ENCODE measurements at places on chromosomes 3 and 15. TPM values are rescaled to one million over a fixed set of nuclear protein-coding genes. Genes with fewer than 3 reads are reported as not detected.

DNA sequence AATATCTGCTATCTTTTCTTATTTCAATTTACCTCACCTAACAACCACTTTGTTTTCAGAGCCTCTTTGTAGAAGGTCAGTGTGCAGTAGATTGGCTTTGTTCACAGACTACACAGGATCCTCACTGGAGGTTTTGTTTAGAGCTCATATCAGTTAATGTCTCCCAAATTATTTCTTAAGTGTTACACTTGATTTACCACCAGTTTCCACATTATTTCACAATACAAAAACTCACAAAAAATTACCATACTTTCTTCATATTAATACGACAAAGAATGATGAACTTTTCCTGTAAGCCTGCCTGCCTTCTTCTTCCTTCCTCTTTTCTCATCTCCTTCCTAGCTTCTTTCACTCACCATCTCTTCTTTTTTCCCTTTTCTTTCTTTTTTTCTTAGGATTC is 133.3 kb downstream of the ALCAM start:
- H3K4me3 ChIP-seq, result no peak overlapping the region
- H3K36me3 ChIP-seq, result no peaks in the 10 kb centered on the region
- H3K4me1 ChIP-seq, result peaks cover 59% of the 10 kb centered on the region

The NDN gene
- total RNA-seq, result not detected

DNA sequence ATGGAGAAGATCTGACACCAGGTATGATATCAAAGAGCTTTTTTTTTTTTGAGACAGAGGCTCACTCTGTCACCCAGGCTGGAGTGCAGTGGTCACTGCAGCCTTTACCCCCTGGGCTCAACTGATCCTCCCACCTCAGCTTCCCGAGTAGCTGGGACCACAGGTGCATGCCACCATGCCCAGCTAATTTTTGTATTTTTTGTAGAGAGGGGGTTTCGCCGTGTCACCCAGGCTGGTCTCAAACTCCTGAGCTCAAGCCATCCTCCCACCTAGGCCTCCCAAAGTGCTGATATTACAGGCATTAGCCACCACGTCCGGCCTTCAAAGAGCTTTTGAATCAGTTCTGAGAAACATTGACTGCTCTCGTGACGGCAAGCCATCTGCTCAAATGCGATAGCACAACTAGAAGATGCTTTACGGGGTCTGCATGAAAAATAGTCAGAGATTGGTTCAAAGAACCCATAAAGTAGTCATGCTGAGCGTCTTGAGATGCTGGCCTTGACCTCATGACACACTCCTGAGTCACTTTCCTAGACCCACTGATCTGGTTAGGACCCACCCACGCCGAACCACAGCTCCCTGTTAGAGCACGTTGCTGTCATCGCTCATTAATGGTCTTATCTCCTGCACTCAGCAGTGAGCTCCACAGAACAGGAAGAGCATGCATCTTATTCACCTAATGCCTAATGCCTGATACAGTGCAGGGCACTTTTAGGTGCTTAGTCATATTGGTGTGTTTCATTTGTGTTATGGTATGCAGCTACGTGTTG is 57.0 kb upstream of the NR2F2 start:
- H3K4me1 ChIP-seq, result peaks cover 33% of the 10 kb centered on the region
- no peak overlapping the region for H3K27ac ChIP-seq
- no peaks in the 10 kb centered on the region for H3K27me3 ChIP-seq
- H3K4me3 ChIP-seq, result no peak overlapping the region

- 0 out of 2 replicates have a peak, but pooled peaks cover 6% of the 10 kb centered on the region for H3K4me1 ChIP-seq
- DNase-seq, result no peak
- no peaks in the 10 kb centered on the region for H3K36me3 ChIP-seq
- no peak overlapping the region for H3K27ac ChIP-seq
- H3K4me3 ChIP-seq, result no peak overlapping the region
- no peaks in the 10 kb centered on the region for H3K27me3 ChIP-seq
These were observed 89.6 kb downstream of the GAP43 start for GRCh38 chr3:115712871-115713270.

The ZNF717 gene
- not detected for total RNA-seq

DNA sequence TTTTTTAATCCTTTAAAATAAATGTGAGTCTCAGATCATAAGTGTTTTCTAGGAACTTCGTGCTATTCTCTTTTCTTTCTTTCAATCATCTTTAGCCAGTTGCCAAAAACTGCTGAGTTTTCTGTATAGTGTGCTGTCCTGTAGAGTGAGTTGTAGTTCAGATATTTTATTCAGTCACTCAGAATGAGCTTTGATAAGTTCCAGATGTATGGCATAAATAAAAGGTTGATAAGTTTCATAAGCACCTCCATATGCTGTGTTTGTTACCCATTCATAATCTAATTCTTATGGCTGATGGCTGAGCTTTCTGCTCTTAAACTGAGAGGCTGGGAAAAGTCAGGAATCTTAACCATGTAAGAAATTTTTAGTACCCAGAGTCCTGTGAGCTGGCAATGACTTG is 59.3 kb upstream of the COL6A6 start:
- no peaks in the 10 kb centered on the region for H3K4me1 ChIP-seq
- no peak overlapping the region for H3K27ac ChIP-seq

- no peak overlapping the region for H3K27ac ChIP-seq
- no peaks in the 10 kb centered on the region for H3K27me3 ChIP-seq
- DNase-seq, result no peak
- H3K36me3 ChIP-seq, result no peaks in the 10 kb centered on the region
These were observed 13.5 kb downstream of the ZNF774 start for GRCh38 chr15:90365414-90366055.

DNA sequence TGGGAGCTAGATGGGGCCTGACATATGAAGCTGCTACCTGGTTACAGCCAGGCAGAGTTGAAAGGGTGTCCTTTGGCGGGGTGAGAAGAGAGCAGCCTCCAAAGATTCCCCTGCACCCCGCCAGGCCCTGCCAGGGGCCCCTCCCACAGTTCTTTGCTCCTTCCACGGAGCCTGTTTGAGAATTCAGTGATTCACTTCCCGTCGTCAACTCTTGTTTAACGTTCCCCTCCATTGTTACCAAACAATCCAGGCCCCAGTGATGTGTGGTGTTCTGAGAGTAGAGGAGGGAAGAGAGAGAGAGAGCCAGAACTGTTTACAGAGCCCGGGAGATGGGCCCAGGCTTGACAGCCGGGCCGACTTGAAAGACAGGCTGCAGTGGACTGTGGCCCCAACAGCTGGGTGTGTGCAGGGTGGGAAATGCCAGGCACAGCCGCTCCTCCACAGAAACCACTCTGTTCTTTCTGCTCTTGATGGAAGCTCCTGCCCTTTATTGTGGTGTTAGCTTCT is 81.5 kb downstream of the SMAD3 start:
- H3K36me3 ChIP-seq, result no peaks in the 10 kb centered on the region
- no peaks in the 10 kb centered on the region for H3K27me3 ChIP-seq
- H3K4me1 ChIP-seq, result peaks cover 83% of the 10 kb centered on the region
- peak; percentile 97 for DNase-seq

- no peak overlapping the region for H3K4me3 ChIP-seq
- H3K27me3 ChIP-seq, result 0 out of 3 replicates have a peak, but pooled peaks cover 3% of the 10 kb centered on the region
- no peak overlapping the region for H3K27ac ChIP-seq
These were observed 127.5 kb downstream of the UACA start for GRCh38 chr15:70635895-70636294.

The ADCY5 gene
- total RNA-seq, result not detected

The TF gene
- 4,983 TPM for total RNA-seq

- H3K4me1 ChIP-seq, result peaks cover 30% of the 10 kb centered on the region
- H3K27ac ChIP-seq, result no peak overlapping the region
- no peak overlapping the region for H3K4me3 ChIP-seq
- no peaks in the 10 kb centered on the region for H3K27me3 ChIP-seq
These were observed 76.1 kb downstream of the CCNL1 start for GRCh38 chr3:157083824-157084223.

DNA sequence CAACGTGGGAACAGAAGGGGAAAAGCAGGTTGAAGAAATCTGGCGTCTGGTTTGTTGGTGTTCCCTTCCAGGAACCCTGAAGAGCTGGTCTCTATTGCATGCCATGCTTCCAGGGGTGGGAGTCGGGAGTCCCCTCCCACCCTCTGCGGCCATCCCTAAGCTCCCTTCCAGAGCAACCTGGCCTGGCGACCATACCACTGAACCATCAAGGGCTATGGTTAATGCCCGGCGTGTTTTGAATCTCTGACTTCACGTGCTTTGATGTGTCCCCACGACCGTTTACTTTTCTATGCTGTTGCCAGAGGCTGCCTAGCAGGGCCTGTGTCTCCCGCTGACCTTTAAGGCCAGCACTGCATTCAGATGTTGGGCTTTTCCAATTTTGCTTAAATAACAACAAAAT is 696 bp upstream of the SNRK start:
- no peaks in the 10 kb centered on the region for H3K27me3 ChIP-seq
- no peak for DNase-seq
- H3K4me3 ChIP-seq, result peak overlapping the region; percentile 61
- H3K4me1 ChIP-seq, result peaks cover 28% of the 10 kb centered on the region
- H3K36me3 ChIP-seq, result no peaks in the 10 kb centered on the region
- no peak overlapping the region for H3K27ac ChIP-seq

- peaks cover 54% of the 10 kb centered on the region for H3K27me3 ChIP-seq
- H3K4me3 ChIP-seq, result no peak overlapping the region
- H3K4me1 ChIP-seq, result peaks cover 4% of the 10 kb centered on the region
- no peak for DNase-seq
These were observed 85.2 kb upstream of the PRR23E start for GRCh38 chr3:127107491-127108375.

The TUSC7 gene
- total RNA-seq, result not detected

The KNG1 gene
- 3.5 TPM for total RNA-seq

The LRRIQ4 gene
- total RNA-seq, result not detected

The RPL4 gene
- 3,630 TPM for total RNA-seq

The ACTRT3 gene
- total RNA-seq, result 1.1 TPM

All from HepG2 (cell line).